ENCODE measurements at places on chromosomes 12 and 14.
A peak's percentile ranks its signal among the peaks of the same experiment; 100 is the strongest.

- no peak for DNase-seq
These were observed at the start of gene PKP2 for GRCh38 chr12:32896432-32897280. TSS of gene PKP2 (minus strand) at chr12:32896777. CDS start at chr12:32896731, 46 bp downstream.

- DNase-seq, result no peak
These were observed 162.7 kb downstream of the ETV6 start for GRCh38 chr12:11812241-11812585.

- DNase-seq, result no peak
These were observed 6.7 kb upstream of the PPP4R3A start for GRCh38 chr14:91516663-91517388.

- no peak for DNase-seq
These were observed 10.5 kb downstream of the TCL1B start for GRCh38 chr14:95696741-95697140.

DNA sequence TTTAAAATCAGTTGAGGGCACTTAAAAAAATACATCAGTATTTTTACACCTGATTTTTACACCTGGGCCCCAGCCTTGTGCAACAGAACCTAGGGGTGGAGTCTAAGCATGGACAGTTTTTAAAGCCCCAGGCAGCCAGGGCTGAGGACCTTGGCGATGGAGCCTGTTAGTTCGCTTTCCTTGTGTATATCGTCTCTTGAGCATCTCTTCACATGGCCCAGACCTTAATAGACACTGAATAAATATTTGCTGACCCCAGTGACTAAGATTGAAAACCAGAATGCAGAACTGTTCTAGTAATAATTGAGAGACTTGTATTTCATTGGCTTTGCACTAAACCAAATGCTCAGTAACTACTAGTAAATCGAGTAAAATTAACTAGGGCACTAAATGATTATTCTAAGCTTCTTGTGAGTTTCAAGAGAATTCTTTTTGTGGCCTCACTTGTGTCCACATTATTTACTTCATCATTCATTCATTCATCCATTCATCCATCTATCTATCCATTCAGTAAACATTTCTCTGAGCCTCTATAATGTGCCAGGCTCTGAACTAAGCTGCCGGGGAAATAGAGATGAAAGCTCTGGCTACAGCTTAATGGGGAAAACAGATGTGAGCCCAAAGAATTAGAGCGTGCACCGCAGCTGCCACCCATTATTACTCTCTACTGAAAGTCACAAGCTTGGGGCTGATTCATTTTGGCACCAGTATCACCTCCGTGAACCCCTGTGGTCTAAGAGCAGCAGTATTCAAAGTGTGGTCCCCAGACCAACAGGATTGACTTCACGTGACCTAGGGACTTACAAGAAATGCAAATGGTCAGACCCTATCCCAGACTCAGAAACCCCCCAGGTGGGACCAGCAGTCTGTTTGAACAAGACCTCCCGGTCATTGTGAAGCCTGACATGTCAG is 30.7 kb upstream of the BCL7A start:
- DNase-seq, result peak; percentile 55

DNA sequence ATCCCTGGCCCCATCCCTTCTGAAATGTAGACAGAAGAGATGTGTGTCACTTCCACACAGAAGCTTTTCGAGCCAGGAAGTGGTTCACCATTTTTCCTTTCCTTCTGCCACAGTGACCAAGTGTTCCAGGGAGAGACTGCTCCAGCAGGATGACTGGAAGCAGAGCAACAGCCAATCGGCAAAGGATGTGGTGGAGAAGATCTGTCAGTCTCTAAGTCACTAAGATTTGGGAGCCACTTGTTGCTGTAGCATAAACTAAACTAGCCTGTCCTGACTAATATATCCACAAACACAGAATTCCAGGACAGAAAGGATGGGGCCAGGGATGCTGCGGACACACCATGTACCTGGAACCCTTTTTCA is 42.9 kb downstream of the DUSP6 start:
- DNase-seq, result no peak

- no peak for DNase-seq
These were observed 51.3 kb upstream of the GALNT9 start for GRCh38 chr12:132380641-132381040.

DNA sequence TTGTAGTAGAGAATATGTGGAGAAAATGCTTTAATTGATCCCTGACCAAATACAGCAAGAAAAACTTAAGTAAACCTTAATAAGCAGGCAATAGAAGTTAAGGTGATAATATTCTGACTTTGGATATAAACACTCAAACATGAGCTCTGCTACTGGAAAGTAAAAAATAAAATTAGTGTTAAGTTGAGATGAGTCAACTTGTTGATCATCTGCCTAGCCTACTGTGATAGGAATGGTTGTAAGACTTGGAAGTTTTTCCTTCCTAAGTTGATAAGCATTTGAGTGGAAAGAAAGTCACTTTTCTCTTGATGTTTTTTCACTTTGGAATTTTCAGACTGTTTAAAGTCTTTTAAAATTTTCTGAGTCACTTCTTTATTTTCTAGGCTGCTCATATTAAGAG is 26.0 kb downstream of the ADIPOR2 start:
- no peak for DNase-seq

- no peak for DNase-seq
These were observed 197.5 kb downstream of the STXBP6 start for GRCh38 chr14:24852312-24853060.

DNA sequence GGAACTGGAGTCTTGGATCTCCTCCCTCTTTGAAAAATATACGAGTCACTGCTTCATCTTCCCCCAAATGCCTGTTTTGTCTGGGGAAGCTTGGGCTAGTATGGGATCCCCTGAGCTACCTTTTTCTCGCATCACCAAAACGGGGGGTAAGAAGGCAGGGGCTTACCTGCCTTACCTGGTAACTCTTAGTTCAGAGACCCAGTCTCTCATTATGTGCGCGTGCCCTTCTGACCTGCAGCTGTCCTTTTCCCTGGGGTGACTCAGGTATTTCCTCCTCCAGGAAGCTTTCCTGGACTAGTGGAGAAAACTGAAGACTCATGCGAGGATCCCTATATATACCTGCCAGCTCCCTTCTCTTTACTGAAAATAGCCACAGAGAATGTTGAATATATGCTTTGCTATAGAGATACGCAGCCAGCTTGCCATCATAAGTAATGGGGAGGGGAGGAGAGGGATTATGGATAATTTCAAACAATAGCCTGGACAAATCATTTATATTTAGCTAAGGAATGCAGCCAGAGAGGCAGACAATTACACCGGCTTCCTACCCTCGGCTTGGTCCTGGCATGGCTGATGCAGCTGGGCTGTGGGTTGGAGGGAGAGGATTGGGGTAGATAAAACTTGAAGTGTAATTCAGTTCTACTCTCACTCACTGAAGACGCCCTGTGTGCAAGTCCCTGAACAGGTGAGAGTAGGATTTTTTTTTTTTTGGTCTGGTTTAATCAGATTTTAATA is 1.1 kb downstream of the TSPAN9 start:
- DNase-seq, result no peak

- DNase-seq, result no peak
These were observed 37.0 kb downstream of the FIGNL2 start for GRCh38 chr12:51811203-51812202.

DNA sequence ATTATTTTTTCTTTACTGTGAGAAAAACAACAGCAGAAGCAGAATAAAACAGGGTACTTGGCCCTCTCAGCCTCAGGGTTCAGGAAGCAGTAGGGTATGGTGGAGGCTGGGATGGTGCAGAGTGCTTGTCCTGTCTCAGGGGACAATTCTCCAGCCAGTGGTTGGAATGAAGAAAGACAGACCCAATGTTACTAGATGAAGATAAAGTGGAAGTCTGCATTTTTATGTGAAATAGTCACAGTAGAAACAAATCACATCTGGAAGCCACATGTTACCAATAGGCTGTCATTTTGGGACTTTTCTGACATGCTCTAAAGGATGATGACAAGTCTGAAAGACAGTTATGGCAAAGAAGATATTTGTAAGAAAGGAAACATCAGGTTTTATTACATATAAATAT is 32.3 kb downstream of the PROX2 start:
- DNase-seq, result no peak

GRCh38 chr14:55973285-55973800 is 144.9 kb upstream of the PELI2 start:
- no peak for DNase-seq

DNA sequence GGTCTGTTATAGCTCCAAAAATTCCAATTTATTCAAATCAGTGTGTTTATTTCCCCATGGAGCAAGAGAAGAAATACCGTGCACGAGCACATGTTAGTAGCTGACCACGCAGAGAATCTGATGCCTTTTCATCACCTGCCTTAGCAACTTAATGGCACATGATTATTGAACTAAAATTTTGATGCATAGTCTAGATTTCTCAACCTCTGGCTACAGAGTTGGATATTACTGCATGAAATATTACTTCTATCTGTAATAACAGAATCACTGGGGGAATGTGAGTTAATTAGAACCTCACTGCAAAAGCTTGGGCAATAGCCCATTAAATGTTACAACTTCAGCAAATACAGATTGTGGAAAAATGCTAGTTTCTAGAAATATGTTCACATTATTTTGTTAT is 335.8 kb downstream of the FLRT2 start:
- DNase-seq, result no peak

DNA sequence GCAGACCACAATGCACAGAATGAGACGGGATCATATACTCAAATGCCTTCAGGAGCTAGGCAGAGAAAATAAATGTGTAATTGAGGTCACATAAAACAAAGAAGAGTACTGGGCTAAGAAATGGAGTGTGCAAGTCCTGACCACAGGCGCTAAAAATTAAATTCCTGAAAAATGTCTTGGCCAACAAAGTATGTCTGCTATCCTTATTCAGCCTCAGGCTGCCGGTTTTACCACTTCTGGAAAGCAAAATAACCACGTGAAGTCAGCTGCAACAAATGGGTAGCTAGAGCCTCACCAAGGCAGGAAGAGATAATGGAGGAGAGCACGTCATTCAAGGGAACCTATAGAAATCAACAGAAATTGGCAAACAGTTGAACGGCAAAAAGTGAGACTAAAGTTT is 3.1 kb downstream of the PYGL start:
- no peak for DNase-seq

GRCh38 chr14:38556252-38556651 is 300.4 kb upstream of the CLEC14A start:
- DNase-seq, result no peak

- DNase-seq, result no peak
These were observed 111.9 kb downstream of the CCDC60 start for GRCh38 chr12:119446459-119446858.

GRCh38 chr14:91058042-91058581 is 2.3 kb downstream of the RPS6KA5 start:
- DNase-seq, result no peak

DNA sequence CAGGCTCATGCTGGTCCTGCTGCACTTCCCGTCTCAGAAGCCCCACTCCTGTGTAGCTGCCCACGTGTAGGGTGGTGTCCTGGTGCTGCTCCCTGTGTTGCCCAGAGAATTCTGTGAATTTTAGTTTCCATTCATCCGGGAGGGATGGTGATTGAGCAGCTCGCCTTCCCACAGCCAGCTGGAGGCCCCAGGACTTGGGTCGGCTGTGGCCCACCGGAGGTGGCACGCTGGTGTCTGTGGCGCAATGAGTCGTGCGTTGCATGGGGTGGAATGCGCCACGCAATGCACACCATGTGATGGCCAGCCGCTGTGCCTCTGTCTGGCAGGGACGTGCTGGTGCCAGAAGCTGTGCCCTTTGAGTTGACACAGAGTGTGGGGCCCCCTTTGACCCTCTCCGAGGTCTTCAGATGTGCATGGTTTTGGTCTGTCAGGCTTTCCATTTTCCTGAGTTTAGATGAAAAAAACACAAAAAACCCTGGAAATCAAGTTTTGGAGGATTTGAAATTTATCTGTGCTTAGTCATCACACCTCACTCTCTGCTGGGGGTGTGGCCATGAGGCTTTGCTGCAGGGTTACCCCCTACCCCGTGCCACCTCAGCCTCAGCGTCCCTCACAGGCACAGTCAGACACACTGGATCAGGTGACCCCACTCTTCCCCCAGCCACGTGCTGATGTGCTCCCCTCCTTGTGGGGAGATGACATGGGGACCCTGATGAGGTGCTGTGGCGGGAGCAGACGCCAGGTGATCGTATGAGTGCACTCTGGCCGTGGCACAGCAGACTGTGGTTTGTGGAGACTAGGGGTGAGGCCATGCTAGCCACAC is 64.6 kb downstream of the EP400 start:
- no peak for DNase-seq

DNA sequence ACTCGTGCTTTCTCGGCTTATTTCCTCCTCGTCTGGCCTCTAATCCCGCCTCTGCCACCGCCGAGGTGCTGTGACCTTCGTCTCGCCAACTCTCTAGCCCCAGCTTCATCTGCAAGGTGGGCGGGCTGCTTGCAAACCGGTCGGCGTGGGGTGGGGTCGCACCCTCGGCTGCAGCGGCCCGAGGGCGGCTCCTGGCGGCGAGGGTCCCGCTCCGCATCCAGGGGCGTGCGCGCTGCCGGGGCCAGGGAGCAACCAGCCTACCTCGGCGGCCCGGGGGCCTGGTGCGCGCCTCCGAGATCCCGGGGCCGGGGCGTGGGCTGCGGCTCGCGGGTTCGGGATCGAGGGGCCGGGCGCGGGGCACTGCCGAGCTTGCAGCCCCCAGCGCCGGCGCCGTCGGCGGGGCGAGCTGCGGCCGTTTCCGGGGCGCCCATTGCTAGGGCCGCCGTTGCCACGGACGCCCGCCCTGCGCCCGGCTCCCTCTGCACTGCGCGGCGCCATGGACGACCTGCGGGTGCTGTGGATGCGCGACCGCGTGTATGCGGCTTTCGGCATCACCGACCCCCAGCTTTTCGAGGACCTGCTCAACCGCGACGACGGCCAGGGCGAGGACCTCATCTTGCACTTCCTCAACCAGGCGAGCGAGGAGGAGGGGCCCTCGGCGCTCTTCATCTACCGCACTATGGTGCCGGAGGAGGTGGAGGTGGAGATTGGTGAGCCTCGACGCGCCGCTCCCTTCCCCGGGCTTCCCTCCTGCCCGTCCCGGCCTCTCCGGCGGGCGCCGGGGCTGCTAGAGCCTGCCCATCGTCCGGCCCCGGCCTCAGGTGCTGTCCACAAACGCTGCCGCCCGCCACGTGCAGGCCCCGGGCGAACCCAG is at the start of gene DNAH10:
DNAH10 (plus strand) TSS at position 461 of the 874 bp plus-strand sequence; CDS start at position 497, 36 bp downstream.
- DNase-seq, result peak; percentile 56

- no peak for DNase-seq
These were observed 111.0 kb upstream of the NCOR2 start for GRCh38 chr12:124678421-124678893.

DNA sequence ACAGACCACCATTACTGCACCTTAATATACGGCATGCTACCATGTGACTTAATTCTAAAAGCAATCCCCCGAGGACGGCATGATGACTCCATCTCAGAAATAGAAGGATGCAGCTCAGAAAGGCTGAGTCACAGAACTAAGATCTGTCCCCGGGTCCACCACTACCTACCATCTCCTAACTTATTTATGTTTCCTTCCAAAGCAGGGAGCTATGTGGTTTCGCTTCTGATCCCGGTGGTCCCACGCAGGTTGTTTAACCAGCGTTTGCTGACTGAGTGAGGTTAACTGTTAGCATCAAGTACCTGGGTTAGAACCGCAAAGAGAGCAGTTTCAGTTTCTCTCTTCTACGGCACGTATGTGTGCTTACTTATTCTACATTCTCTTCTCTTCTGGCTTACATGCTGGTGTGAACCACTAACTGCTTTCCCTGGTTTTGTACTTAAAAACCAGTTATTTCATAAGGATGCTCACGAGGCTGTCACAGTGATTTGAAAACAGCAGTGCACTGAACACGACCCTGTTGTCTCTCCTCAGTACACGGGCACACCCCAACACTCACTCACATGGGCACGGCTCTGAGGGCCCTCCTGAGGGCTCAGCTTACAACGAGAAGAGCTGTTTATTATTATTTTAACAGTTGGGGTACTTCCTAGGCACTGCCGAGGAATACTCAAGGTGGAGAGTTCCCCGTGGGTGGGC is 66.7 kb downstream of the CCDC88C start:
- DNase-seq, result peak; percentile 76

GRCh38 chr14:101115652-101116051 is 212.1 kb upstream of the RTL1 start:
- no peak for DNase-seq
